Spinal cord (tissue), 10 donors: ENCODE measurements at places on chromosomes 13 and 19.
A peak's percentile ranks its signal among the peaks of the same experiment; 100 is the strongest.

DNA sequence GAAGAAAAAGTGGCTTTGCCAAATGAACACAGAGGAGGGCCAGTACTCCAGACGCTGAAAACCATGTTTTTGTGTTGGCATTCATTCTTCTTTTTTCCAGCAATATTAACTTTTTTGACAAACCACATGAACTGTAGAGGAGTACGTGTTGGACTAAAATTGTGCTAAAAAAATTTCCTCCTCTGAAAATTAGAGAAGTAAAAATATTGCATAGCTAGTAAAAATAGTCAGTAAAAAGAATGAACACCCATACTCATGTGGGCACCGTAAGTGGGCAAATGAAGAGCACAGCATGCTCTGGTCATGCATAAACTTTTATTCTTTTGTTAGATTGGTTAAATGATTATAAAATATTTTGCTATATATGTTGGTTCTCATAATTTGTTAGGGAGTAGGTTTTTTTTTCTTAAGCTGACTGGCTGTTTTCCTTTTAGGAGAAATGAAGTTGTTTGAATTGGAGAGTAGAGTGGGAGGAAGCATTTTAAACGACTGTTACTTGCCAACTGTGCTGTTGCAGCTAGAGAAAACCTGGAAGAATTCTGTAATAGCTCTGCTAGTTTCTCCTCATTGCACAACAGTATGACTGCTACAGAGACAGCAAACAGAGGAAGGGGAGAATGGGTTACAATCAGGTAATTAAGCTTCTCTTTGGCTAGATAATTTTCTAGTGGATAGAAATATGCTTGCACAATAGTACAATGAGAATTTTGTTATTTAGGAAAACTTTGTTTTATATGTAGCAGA is 222.4 kb downstream of the KCTD12 start:
- DNase-seq = no peak

DNA sequence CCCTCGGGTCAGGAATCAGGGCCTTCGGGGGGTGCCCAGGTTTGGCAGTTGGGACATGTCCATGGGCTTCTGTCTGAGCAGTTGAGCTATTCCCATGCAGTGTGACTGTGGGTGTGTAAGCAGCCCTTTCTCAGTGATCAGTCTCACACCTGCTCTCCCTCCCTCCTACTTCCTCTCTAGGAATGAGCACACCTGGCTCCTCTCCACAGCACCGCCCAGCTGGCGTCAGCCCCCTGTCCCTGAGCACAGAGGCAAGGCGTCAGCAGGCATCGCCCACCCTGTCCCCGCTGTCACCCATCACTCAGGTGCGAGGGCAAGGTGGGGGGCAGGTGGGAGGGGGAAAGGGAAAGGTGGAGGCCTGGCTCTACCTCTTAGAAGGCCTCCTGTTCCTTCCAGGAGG is 25.9 kb downstream of the COMP start:
- no peak for DNase-seq

GRCh38 chr19:41305927-41306793 is 3.8 kb upstream of the CCDC97 start:
- no peak for DNase-seq

DNA sequence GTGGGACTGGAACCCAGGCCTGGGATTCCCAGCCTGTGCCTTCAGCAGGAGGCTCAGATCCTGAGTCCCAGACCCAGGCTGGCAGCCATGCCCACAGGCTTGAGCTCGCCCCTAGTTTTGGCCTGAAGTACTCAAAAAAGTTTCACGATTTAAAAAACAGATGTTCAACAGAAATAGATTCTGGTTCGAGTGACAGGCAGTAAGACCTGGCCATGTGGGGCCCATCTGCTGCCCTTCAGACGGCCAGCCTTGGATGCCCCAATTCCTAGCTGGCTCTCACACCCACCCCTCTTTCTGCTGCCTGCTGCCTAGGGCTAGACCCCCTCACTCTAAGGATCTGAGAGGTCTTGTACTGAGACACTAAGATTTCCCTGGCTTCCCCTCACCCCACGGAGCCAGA is 2.8 kb upstream of the DMPK start:
- DNase-seq = no peak

- no peak for DNase-seq
Observed at GRCh38 chr19:4713384-4713951, 10.2 kb downstream of the DPP9 start.

DNA sequence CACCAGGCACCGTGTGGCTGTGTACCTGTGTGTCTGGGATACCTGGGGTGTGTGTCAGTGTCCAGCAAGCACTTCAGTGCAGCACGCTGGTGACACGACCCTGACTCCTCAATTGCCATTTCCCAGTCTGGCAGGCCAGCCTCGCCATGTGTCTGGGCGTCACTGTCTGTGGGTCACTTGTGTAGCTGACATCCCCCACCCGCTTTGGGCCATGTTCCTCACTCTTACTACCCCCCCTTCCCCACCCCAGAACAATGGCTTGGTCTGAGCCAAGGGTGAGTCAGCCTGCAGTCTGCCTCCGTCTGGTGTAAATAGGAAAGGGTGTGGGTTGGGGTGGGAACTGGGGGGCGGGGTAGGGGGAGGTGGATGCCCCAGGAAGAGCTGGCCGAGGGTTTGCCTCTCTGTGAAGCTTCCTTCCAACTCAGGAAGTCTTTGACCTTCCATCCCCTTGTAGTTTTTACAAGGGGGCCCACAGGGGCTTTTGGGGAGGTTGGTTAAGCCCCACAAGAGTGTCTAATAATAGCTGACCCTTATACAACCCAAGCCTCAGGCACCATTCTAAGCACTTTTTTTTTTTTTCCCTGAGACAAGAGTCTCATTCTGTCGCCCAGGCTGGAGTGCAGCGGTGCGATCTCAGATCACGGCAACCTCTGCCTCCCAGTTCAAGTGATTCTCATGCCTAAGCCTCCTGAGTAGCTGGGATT is 17.6 kb downstream of the NOVA2 start:
- no peak for DNase-seq

GRCh38 chr13:43776501-43777079 is 10.2 kb downstream of the ENOX1 start:
- DNase-seq = no peak

DNA sequence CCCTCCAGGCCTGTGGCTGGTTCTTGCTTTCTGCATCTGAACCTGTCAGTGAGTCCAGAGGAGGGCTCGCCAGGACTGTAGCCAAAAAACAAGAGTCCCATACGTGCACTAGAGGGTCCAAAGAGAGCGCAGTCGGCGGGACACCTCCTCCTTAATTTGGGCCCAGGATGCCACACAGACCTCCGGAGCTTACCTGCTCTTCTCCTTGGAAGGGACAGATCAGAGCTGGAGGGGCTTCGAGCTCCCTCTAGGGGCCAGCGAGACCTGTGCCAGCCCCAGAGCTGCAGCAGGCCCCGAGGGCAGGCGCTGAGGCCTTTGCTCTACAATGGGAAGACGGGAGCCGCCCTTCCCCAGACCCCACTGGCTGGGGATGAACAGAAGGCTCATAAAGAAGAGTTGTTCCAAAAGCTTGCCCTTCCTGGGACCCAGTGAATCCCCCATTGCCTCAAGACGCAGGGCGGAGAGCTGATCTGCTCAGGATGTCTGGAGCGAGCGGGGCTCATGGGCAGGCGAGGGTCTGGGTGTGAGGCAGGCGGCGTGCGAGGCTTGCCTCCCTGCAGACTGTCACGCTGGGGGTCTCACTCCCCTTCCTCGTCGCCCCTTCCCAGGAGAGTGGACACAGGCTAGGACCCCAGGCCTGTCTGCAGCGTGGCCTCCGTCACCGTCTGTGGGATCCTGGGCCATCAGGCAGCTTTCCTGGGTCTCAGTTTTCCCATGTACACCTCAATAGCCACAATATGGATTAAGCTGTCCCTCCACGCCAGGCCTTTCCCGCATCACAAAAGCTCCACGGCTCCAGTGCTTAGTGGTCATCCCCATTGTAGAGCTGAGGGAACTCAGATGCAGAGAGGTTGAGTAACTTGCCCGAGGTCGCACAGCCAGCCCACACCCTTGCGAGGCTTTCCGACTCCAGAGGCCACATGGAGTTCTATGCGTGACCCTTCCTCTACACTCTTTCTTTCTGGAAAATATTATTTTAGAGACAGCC is 46.9 kb upstream of the VSTM2B start:
- DNase-seq = no peak

- no peak for DNase-seq
Observed at GRCh38 chr13:79522583-79522982, 41.6 kb downstream of the NDFIP2 start.

DNA sequence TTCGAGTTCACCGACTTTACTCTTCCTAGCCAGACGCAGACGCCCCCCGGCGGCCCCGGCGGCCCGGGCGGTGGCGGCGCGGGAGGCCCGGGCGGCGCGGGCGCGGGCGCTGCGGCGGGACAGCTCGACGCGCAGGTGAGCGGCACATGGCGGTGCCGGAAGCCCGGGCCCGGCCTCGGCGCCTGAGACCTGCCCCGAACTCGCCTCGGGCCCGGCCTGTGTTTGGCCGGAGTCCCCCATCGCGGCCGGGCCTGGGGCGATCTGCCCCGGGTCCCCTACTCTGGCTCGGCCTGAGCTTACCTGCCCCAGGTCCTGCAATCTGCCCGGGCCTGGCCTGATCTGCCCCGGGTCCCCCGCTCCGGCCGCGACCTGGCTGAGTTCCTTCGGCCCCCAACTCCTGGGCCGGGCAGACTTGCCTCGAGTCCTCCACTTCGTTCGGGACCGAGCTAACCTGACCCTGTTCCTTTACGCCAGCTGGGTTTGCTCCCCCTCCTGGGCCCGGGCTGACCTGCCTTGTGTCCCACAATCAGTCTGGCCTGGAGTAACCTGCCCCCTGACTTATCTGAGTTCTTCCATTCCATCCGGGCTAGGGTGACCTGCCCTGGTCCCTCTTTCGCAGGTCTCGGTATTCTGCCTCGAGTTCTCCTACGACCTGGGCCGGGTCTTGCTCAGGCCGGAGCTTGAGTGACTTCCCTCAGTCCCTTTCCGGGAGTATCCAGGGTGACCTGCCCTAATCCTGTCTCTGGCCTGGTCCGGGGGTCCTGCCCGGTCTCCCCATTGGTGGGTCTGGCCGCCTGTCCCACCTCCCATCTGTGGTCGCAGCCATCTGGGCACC is 764 bp downstream of the UPF1 start:
- no peak for DNase-seq

DNA sequence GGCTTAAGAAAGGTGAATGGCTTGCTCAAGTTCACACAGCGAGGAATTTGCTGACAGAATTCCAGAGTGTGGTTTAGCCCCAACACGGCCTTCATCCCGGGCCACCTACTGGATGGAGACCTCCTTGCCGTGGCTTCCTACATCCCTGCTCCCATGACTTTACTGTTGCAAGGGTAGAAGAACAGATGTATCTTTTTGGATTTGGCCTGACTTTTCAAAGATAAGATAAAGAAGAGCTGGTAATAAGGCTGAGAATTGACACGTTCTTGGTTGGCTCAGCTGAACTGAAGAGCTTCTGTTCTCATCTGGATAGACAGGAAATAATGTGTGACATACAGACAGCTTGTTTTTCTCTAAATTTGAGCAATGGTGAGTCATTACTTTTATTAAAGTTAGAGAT is 113.1 kb downstream of the KLF5 start:
- no peak for DNase-seq

DNA sequence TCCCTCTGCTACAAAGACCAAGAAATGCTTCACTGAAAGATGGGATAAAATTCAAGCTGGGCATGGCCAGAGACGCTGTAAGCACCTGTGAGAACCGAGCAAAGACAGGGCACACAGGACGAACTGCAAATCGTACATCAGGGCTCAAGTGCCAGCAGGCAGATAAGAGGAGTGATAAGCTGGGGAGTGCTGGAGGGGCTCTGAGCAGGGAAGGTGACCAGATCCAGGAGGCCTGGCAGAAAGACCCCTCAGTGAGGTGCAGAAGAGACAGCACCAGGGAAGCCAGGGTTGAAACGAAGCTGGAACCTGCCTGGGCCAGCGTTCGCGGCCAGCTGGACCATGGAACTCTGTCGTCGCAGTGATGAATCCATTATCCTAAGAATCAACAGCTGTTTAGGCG is 10.2 kb downstream of the RAB20 start:
- DNase-seq = no peak

DNA sequence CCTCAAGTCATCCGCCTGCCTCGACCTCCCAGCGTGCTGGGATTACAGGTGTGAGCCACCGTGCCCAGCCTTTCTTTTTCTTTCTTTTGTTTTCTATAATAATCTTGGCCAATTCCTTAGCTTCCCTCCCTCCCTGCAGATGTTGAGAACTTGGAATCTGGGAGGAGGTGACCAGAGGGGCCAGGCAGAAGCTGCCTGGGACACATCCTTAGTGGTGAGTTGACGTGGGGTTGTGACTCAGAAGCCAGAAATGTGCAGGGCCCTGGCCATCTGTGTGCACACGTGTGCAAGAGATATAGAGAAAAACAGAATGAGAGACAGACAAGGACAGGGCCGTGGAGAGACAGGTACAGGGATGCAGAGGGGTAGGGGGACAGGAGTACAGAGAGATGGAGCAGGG is 154.3 kb downstream of the SIPA1L3 start:
- no peak for DNase-seq

DNA sequence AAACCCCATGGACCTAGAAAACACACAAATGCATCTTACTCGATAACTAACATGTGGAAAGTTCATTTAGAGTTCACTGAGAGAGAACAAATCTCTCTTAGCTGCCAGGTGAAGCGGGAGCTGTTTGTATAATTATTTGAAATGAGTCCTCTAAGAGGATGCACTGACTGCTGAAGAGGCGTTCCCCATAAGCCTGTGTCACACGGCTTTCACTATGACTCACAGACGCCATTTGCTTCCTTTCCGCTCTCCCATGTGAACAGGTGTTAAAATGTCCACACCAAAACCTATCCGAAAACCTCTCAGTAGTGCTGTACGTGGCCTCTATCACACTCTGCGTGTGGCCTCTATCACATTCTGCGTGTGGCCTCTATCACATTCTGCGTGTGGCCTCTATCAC is 101.8 kb downstream of the SOX1 start:
- no peak for DNase-seq

GRCh38 chr19:18153556-18154134 is 682 bp downstream of the PIK3R2 start:
- peak; percentile 34 for DNase-seq

DNA sequence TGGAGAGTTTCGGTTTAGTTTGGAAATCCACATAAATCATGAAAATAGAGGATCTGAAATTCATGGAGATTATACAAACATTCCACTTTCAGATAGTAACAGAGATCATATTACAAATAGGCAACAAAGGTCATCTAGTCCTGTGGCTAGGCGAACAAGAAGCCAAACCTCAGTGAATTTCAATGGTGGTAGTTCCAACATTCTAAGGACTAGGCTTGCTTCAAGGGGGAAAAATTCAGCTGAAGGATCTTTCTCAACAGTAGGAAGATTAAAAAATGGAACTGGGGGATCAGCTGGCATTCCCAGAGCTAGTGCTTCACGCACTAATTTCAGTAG is 47.0 kb downstream of the FOXO1 start:
- DNase-seq = no peak

GRCh38 chr19:39070888-39071287 is 13.3 kb upstream of the ACP7 start:
- DNase-seq = no peak

- no peak for DNase-seq
Observed at GRCh38 chr19:47741544-47742140, 3.7 kb upstream of the NOP53 start.

GRCh38 chr19:39328046-39328705 is 7.5 kb upstream of the LRFN1 start:
- DNase-seq = peak; percentile 84

GRCh38 chr13:26663791-26664190 is 96.8 kb downstream of the GPR12 start:
- DNase-seq = no peak
